ENCODE measurements at places on chromosomes 12 and 14.

GRCh38 chr12:42284157-42284556 is 41.7 kb downstream of the ZCRB1 start:
- DNase-seq, result no peak

DNA sequence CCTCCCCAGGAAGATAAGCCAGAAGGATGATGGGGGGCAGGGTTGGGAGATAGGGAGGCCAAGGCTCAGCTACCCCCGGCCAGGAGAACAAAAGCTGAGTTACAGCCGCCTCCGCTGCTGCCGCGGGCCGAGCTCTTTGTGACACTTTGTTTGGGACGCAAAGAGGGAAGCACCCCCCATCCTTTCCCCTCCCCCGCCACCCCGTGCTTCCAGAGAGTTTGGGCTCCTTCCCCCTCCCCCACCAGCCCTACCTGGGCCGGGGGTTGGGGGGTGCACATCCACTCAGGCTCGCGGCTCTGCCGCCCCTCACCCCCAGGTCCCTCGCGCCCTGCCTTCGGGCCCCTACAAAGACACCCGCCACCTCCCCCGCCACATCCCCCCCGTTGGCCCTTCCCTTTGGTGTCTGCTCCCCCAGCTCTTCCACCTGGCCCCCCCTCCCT is 799 bp downstream of the ZNF219 start:
- no peak for DNase-seq

GRCh38 chr14:87540339-87540738 is 452.6 kb downstream of the GALC start:
- DNase-seq, result no peak

DNA sequence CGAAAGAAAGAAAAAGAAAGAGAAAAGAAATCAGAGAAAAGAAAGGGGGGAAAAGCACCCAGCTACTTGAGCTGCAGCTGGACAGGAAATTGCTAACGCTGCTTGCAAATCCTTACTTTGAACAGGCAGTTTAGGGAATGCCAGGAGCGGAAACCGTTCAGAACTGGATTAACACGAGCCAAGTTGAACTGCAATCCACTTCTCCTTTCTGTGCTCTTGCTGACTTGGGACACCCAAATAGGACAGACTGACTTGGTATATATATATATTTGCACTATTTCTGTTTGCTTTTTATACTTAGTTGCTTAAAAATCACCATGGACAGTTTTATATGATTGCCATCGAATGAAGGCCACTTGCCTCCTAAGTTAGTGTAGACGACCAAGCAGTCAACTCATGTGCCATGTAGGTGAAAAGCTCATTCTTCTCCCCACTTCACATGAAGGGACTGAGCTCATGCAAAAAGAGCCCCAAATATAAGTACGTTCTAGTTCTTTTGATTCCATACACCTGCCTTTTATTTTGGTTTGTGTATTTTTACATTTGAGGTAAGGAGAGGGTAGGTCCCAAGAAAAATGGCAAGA is 5.5 kb downstream of the DUSP6 start:
- no peak for DNase-seq

GRCh38 chr12:116598311-116599284 is 39.4 kb downstream of the MAP1LC3B2 start:
- no peak for DNase-seq

DNA sequence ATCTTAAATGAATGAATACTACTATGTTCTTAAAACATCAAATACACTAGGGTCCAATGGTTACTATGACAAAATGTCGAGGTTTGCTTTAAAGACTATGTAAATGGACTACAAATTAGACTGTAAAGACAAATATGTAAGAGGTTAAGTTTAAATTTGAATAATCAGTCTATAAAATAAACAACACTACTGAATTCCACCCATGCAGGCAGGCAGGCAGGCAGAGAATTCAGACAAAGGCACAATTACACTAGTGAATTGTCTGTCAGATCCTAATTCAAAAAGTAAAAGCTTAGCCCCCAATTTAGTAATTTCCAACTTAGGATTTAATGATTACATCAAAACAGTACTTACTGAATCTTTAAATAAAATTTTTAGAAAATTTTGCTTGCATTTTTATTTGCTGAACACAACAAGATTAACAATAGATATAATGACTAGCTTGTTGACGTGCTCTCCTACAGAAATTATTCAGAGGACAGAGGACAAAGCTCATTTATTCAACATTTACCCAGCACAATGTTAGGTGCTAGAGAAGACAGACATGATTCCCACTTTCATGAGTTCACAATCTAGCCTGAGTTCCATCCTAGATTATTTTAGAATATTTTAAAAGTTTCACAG is 97.4 kb downstream of the CDK17 start:
- no peak for DNase-seq

- no peak for DNase-seq
These were observed 86.7 kb upstream of the PWP1 start for GRCh38 chr12:107598906-107599305.

DNA sequence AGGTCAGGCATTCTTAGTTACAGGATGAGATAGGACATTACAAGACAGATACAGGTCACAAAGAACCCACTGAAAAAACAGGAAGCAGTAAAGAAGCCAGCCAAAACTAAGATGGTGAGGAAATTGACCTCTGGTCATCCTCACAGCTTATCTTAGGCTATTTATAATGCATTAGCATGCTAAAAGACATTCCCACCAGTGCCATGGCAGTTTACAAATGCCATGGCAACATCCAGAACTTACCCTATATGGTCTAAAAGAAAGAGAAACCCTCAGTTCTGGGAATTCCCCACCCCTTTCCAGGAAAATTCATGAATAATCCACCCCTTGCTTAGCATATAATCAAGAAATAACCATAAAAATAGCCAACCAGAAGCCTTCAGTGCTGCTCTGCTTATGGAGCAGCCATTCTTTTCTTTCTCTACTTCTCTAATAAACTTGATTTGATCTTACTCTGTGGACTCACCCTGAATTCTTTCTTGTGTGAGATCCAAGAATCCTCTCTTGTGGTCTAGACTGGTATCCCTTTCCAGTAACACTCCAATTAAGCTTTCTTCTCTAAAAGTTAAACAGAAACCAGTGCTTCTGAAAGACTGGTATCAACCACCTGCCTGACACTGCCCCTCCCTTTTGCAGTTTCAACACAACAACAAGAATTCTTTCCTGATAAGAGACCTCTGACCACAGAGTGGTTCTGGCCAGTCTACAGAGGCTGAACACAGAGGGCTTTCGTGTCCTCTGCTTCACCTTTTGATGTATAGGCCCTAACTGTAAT is 86.9 kb downstream of the BCAT1 start:
- no peak for DNase-seq

GRCh38 chr12:119176267-119177055 is 2.3 kb upstream of the HSPB8 start:
- no peak for DNase-seq

GRCh38 chr12:6840330-6840729 is 395 bp upstream of the GNB3 start:
- DNase-seq, result no peak

DNA sequence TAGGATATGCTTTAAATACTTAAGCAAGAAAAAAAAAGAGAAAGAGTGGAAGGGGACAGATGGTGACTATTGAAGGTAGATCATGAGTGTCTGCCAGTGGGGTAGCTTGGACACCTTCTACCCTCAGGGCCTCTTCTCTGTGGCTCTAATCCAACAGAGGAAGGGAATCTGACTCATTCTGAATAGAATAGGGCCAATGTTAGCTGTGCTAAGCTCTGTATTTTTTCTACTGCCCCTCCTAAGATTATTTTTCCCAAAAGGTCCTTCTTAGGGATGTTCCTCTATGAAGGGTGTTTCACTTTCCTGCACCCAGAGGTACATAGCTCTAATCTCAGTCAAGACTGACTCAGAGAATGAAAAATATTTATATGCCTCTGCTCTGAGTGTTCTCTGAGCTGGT is 25.6 kb downstream of the UNC79 start:
- no peak for DNase-seq

GRCh38 chr12:117347588-117347987 is 13.8 kb downstream of the NOS1 start:
- DNase-seq, result no peak

DNA sequence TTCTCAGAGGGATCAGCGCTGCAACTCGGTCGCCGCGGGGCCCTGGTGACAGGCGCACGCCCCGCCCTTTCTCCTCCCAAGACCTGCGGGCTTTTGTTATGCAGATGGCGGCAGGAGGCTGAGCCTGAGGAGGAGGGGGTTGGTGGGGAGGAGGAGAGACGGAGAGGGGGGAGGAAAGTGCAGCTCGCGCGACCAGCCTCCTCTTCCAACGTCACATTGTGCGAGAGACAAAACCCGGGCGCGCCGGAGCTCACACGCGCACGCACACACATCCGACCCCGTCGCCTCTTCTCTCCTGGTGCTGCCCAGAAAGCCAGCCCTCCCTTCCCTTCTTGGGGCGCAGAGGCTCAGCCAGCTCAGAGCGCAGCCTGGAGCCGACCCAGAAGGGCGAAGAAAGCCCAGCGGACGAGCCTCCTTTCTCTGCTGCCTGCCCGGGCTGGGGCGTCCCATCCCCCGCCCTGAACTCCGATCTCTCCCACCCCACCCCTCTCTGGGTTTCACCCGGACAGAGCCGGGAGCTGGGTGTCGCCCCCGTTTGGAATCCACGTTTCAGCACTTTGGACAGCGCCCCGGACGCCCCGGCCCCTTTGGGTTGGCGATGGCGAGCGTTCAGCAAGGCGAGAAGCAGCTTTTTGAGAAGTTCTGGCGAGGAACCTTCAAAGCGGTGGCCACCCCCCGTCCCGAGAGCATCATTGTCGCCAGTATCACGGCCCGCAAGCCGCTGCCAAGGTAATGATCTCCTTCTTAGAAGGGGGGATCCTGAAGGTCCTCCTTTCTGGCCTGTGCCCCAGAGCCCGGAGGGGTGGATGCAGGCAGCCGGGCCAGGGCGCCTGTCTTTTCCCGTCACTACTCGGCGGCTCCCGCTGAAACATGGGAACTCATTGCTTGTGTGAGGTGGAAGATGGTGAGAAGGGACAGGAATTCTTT is at the start of gene SRRM4:
Gene SRRM4 (plus strand): TSS at position 257 of the 927 bp plus-strand sequence. CDS start 342 bp downstream, at position 599.
- DNase-seq, result peak; percentile 93

DNA sequence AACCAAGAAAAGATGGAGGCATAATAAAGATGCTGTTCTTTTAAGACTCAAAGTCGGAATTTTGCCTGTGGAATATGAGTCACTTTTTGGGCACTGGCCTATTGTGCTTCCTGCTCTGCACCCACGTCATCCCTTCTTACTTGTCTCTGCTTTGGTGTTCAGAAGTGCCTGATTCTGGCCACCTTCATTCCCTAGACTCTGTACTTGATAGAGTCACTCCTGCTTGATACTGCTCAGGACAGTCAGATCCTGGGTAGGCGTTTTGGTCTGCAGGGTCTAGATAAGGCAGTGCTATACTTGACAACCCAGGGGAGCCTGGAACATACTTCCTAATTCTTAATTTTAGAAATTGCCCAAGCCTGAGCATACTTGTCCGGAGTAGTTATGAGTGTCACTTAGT is 1.9 kb downstream of the LRRK2 start:
- DNase-seq, result no peak

- DNase-seq, result no peak
These were observed 80.0 kb upstream of the RGS6 start for GRCh38 chr14:71852181-71852580.

GRCh38 chr12:116060764-116061163 is 216.7 kb downstream of the MED13L start:
- no peak for DNase-seq

- no peak for DNase-seq
These were observed 66.5 kb downstream of the PLEKHG7 start for GRCh38 chr12:92769124-92769901.

- no peak for DNase-seq
These were observed 51.0 kb downstream of the EGLN3 start for GRCh38 chr14:33899723-33900341.

GRCh38 chr12:124760560-124760959 is 103.1 kb downstream of the SCARB1 start:
- no peak for DNase-seq

DNA sequence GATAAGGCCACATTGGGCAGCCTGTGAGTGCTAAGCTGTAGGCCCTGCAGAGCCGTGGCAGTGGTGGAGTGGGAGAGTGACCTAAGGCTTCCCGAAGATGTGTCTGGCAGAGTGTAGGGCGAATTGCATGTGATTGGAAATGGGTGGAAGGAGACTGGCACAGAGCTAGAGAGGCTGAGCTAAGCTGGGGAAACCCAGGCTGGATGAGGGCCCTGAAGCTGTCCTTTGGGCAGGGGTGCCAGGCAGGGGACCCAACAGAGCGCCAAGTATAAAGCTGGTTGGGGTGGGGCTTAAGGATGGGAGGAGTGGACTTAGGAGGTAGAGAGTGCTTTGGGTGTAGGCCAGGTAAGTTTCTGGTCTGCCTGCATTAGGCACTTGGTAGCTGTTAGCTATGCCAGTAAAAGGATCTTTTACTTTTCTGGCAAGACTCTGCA is 47.9 kb downstream of the WDR20 start:
- no peak for DNase-seq

- no peak for DNase-seq
These were observed 455.2 kb downstream of the CCER1 start for GRCh38 chr12:90499795-90500194.

DNA sequence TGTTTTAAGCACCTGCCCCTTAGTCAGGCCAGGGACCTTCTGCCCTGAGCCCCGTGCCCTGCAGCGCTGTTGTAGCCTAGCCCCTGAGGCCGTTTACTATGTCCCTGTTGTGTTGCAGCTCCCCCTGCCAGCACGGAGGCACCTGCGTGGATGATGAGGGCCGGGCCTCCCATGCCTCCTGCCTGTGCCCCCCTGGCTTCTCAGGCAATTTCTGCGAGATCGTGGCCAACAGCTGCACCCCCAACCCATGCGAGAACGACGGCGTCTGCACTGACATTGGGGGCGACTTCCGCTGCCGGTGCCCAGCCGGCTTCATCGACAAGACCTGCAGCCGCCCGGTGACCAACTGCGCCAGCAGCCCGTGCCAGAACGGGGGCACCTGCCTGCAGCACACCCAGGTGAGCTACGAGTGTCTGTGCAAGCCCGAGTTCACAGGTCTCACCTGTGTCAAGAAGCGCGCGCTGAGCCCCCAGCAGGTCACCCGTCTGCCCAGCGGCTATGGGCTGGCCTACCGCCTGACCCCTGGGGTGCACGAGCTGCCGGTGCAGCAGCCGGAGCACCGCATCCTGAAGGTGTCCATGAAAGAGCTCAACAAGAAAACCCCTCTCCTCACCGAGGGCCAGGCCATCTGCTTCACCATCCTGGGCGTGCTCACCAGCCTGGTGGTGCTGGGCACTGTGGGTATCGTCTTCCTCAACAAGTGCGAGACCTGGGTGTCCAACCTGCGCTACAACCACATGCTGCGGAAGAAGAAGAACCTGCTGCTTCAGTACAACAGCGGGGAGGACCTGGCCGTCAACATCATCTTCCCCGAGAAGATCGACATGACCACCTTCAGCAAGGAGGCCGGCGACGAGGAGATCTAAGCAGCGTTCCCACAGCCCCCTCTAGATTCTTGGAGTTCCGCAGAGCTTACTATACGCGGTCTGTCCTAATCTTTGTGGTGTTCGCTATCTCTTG is 7.6 kb downstream of the DLK1 start:
- DNase-seq, result no peak

- no peak for DNase-seq
These were observed 1113.2 kb upstream of the ATXN7L3B start for GRCh38 chr12:73424484-73424883.

- no peak for DNase-seq
These were observed 95.5 kb downstream of the ARF6 start for GRCh38 chr14:49988080-49988990.
